ENCODE measurements at places on chromosomes 1 and 21.

DNA sequence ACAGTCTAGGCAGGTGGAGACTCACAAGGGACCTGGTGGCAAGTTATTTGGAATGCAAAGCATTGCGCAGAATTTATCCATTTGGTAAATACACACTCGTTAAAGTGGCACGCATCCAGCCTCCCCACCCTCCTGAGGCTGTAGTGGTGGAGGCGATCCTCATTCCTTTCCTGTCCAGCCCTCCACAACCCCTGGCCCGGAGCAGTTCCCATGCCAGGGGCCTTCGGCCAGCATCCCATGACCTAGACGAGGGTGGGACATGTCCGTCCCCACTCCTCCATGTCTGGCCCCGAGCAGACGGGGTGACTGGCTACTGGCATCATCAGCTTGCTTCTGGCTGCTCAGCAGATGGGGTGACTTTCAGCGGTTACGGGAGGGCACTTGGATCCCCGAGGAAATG is 281.5 kb upstream of the VAMP3 start:
- no peak for ATAC-seq

DNA sequence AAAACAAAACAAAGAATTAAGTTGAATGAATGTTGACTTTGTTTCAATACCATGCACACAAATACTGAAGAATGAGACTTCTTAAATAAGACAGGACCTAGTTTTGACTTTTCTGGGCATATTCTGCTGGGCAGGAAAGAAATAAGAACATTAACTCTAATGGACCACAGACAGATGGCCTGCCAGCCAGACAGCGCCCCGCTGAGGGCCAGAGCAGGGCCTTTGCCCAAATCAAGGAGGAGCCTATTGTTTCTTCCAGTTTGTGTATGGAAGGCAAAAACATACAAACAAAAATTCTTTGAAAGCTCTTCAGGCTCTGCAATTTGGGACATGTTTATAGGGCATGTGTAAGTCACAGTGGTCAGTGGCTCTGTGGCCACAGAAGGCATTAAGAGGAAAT is 44.4 kb upstream of the KIF26B start:
- no peak for ATAC-seq

- no peak for ATAC-seq
Observed at GRCh38 chr1:58905126-58905490, 121.3 kb upstream of the JUN start.

DNA sequence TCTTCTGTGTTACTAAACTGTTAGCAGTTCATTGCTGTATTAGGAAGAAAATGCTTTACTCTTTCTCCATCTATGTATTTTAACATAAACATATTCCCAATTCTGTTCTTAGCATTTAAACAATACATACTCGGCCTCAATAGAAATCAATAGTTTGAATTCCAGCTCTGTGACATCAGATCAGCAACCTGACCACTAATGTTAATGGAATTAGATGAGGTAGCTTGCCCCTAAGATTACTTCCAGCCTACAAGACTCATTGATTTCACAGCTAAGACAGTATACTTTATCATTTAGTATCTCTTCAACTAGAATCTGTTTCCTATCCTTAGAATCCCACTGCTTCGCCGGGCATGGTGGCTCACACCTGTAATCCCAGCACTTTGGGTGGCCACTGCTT is 38.9 kb downstream of the EPRS1 start:
- no peak for ATAC-seq

DNA sequence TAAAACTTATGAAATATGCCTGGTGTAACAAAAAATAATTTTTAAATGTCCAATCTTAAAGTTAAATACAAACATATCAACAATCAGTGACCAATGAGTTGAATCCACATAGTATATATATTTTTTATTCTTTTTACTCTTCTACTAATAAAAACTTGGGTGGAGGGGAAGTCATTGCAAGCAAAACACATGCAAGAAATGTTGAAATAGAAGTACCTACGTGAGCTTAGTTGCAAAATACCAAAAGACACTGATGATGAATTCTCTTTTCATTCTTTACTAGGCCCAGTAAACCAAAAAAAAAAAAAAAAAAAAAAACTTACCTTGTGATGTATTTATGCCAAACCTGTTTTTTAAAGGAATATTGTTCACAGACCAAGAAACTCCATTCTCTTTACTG is 26.4 kb upstream of the PLA2G4A start:
- no peak for ATAC-seq

Measured in gastroesophageal sphincter (tissue), 4 donors.